ENCODE measurements at places on chromosomes 16 and 17.

DNA sequence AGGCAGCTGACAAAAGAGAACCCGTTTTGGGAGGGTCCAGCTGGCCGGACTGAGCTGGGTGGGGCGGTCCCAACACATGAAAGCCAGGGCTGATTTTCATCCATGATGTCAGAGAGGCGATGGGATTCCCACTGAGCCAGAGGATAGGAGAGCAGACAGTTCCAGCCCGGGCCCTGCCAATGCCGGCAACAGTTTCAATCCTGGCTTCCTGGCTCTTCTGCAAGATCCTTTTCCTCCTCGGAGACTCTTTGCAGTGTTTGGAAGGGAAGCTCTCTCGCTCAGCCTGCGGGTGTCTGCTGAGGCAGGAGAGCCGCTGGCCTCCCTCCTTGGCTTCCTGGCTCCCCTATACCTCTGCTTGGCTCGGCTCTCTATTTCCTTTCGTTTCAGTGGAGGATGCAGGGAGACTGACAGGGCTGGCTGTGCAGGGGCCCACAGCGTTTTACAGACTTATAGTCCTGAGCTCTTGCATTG is 145.5 kb upstream of the SOX9 start:
- DNase-seq: peak; percentile 46

DNA sequence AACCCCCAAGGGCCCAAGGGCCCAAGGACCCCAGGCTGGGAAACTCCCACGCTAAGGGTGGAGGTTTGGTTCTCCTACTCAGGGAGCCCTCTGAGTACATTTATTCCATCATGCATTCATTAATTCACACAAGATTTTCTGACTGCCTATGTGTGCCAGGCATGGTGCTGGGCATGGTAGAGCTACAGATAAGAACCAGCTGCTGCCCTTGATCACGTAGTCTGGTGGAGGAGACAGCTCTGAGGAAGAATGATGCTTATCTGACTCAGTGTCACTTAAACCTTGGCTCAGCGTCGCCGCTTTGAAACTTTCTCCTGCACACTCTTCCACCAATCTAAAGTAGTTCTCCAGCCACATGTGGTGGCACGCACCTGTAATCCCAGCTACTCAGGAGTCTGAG is 3.6 kb upstream of the ARL4D start:
- DNase-seq: no peak

DNA sequence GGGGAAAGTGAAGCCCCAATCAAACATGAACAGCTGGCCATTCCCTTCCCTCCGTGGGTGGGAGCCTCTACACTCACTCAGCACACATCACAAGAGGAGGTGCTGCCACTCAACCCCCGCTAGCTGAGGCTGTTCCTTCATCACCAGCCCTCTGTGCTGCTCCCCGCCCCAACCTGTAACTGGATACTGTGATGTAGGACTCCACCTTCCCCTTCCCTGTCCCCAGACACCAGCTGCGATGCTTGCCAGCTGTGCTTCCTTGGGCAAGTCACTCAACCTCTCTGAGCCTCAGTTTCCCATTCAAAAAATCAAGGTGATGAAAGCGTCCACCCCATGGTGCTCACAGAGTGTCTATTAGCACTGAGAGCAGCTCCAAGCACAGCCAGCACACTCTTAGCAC is 273.2 kb downstream of the MRTFB start:
- no peak for DNase-seq

- no peak for DNase-seq
Measured at GRCh38 chr16:50666658-50667496, 14.2 kb downstream of the SNX20 start.

GRCh38 chr16:89615596-89616090 is 2.2 kb downstream of the DPEP1 start:
- no peak for DNase-seq

GRCh38 chr17:4635823-4636375 is 5.6 kb downstream of the ALOX15 start:
- DNase-seq: no peak

GRCh38 chr16:72886346-72886974 is 161.5 kb downstream of the ZFHX3 start:
- no peak for DNase-seq

GRCh38 chr16:74094962-74095361 is 201.7 kb upstream of the PSMD7 start:
- no peak for DNase-seq

- DNase-seq: no peak
Measured at GRCh38 chr16:78303946-78304345, 204.5 kb downstream of the WWOX start.

DNA sequence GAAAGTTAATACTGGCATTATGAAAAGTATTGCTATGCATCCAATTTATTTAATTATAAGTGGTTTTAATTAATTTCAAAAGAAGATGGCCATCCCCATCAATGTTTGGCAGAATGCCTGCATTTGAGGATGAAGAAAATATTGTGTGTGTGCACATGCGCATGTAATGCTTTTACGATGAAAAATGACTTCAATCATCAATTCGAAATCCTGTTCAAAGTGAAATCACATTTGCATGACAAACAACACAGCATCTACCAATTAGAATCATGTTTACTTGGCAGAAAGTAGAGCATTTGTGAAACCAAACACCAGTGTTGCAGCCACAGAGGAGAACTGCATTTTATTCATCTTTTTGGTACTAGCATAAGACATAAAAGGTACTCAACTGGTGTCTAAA is 191.9 kb upstream of the PIRT start:
- DNase-seq: no peak

- no peak for DNase-seq
Measured at GRCh38 chr16:592518-593306, 2.8 kb downstream of the RAB40C start.

DNA sequence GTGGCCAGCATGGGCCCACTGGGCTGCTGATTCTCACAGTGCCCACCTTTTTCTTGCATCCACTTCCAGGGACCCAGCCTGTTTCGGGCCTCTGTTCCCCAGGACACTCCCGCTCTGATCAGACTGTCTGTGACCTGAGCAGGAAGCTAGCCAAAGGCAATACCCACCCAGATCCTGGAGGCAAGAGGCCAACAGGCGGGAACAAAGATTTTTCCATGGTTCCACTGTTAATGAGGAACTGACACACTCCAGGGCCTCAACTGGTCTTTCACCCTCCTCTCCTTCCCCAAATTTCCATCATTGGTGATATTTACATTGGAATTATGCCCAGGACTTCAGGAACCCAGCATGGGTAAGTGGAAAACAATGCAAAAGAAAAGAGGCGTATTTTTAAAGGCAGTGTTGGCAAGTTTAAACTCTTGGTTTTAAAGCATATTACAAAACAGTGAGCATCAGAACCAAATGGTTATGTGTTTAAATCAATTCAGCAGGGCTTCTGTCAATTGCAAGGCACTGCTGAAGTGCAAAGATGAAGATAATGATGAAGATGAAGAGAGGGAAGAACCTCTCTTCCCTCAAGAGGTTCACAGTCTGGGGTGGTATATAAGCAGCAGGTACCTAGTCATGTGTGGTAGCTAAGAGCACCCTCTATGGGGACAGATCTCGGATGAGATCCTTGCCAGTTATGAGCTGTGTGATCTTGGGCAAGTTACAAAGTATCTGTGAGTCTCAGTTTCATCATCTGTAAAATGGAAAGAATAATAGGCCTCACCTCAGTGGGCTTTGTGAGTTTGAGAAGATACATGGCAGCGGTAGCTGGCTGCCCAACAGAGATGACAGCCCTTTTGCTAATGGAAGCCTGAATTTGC is 14.4 kb upstream of the ATP2A3 start:
- no peak for DNase-seq

DNA sequence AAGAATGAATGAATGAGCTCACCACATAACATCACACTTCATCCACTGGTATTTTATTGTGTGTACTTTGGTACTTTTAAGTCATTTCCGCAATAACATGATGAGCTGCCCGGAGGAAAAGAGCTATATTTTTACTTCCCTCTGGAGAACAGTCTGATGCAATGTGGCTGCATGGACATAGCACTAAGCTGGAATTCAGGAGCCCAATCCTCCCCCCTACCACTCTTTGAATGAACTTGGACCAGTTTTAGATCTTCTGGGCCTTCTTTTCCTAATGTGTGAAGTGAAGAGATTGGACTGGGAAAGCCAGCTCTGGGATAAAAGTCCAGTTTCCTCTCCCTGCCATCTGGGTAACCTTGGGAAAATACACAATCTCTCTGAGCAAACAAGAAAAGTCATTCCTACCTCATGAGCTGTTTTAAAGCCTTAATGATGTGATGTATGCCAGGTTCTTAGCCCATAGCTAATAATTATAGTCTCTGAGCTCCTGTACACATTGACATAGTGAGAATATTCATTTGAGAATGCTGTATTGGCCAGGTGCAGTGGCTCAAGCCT is 79.3 kb downstream of the ABCC12 start:
- no peak for DNase-seq

DNA sequence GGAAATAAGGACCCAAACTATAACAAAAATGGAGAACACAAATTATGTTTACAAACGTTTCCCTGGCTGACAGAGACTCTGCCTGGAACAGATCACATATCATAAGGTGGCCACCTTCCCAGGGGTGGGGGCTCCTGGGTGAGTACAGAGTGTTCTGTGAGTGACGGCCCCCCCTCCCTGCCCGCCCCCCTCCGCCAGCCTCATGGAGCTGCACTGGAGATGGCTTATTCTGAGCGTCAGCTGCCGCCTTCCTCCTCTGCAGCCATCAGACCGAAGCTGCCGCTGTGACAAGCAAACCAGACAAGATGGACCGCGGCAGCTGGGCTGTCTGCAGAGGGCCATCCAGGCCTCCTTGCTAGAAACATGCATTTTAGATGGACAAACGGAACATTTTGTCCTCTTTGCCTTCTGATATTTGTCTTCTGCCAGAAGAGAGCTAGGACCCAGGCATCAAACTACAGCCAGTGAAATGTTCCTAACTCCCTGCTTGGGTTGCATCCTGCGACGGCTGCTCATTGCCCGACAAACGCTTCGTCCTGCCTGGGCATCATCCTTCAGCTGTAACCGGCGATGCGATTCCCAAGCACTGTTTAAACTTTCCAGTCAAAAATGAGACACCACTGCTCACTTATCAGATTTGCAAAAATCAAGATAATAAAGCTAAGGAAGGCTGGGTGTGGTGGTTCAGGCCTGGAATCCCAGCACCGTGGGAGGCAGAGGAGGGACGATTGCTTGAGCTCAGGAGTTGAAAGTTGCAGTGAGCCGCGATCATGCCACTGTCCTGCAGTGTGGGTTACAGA is 15.3 kb upstream of the RPTOR start:
- no peak for DNase-seq

DNA sequence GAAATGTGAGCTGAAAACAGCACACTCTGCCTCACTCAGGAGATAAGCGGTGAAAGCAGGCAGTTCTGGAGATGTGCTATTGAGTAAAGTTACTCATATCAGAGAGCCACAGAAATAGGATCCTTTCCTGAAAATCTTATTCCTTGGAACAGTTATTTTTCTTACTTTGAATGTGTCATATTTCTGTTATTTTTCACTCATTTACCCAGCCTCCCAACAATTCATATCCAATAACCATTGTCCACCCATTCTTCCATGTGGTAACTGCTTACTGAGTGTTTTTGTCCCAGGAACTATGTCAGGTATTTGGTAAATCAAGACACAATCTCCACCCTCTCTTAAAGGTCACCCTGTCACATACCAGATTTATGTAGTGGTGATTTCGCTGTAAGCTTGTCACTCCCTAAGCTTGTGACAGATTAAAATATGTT is 144.9 kb downstream of the PARN start:
- DNase-seq: no peak

- DNase-seq: no peak
Measured at GRCh38 chr16:60674241-60674640, 1362.0 kb downstream of the CDH8 start.

- no peak for DNase-seq
Measured at GRCh38 chr17:73521376-73521775, 122.9 kb downstream of the SDK2 start.

DNA sequence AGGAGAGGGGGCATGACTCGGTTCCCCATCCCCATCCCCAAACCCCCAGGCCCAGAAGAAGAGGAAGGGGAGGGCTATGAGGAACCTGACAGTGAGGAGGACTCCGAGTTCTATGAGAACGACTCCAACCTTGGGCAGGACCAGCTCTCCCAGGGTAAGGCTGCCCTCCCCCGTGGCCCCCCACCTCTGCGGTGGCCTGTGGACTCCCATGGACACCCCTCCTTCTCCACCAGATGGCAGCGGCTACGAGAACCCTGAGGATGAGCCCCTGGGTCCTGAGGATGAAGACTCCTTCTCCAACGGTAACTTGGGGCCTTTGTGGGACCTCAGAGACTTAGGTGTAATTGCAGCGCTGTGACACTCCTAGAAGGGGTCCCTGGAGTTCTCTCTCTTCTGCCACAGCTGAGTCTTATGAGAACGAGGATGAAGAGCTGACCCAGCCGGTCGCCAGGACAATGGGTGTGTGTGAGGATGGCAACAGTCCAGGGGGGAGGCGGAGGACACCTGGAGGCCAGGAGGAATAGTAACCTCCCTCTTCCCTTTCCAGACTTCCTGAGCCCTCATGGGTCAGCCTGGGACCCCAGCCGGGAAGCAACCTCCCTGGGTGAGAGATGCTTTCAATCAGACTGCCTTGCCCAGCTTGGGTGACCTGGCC is 5.6 kb downstream of the CD19 start:
- no peak for DNase-seq

DNA sequence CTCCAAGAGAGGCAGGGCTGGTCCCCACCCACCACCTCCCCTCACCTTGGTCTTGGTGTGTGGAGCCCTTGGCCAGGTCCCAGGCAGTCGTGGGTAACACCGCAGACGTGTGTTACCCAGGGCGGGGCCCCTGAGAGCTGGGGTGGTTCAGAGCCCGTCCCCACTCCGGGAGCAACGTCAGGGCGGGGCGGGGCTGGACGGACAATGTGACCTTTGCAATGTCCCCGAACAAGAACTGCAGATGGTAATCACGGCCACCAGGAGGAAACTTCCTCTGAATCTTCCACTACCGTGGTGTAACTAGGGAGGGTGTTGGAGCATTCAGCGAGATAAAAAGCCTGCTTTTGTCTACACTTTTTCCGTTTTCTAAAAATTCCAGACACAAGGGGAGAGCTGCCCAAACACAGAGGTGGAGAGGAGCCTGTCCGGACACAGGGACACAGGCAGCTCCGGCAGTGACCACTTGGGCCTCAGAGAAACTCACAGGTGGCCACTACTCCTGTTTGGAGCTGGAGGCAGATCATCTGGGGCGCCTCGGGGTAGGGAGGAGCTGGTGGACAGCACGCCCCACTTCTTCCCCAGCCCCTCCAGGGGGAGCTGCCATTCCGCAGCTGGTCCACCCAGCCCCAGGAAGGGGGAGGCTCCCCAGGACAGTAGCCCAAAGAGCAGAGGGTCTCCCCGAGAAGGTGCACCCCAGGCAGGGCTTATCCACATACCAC is 14.2 kb upstream of the SLC38A10 start:
- DNase-seq: peak; percentile 53

GRCh38 chr17:54237911-54238515 is 415.3 kb downstream of the KIF2B start:
- no peak for DNase-seq

GRCh38 chr17:10172241-10172741 is 26.1 kb downstream of the GAS7 start:
- no peak for DNase-seq

- DNase-seq: peak; percentile 75
Measured at GRCh38 chr17:62968445-62968923, 2.4 kb downstream of the TANC2 start.

All from GM04504 (cell line).